ENCODE measurements at places on chromosomes 1 and 21.

- DNase-seq = no peak
These were observed 101.2 kb upstream of the SLC2A1 start for GRCh38 chr1:43059640-43060574.

- DNase-seq = no peak
These were observed 934.2 kb downstream of the TTLL7 start for GRCh38 chr1:83064589-83065242.

- DNase-seq = peak; percentile 56
These were observed 30.7 kb upstream of the TARBP1 start for GRCh38 chr1:234509457-234510328.

DNA sequence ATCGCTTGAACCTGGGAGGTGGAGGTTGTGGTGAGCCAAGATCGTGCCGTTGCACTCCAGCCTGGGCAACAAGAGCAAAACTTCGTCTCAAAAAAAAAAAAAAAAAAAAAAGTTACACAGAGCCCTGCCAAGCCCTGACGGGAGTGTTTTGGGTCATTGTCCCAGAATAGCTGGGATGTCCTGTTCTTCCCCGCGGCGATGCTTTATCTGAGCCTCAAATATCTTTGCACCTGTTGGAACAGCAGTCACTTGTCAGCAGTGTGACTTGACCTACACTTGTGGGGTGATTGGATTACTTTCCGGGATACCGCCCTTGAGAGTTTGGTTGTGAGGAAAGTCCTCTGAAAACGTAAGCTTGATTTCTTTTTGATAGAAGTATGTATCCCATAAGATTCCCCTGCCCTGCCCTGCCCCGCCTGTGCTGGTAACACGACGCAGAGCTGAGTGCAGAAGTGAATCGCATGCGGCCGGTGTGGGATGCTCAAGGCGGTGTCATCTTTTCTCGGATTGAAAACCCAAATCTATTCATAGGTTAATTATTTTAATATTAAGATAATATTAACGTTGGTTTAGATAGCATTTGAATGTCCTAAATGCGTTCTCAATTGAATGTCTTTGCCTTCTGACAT, 50.9 kb downstream of the PCNT start:
- DNase-seq = no peak

DNA sequence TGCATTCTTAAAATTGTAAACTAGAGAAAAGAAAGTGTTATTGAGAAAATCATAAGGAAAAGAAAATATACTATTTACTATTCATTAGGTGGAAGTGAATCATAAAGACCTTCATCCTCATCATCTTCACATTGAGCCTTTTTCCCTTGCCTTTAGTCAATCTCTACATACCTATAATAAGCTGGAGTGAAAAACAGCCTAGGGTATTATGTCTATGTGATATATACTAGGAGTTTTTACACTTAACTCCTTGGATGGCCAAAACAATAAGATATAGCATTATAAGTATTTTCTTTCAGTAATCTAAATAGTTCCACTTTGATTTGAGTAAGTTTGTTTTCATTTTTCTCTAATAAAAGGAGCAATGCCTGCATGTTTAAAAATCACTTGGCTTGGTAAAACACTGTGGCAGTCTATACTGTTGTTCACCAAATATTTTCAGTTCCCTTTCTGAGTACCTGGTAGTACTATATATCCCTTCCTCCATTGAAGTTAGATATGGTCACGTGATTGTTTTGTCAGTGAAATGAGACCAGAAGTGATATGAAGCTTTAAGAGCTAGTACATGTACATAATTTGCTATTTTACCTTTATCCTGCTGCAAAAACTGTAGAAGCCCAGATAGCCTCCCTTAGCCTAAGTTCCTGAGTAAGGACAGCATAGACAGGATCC, 78.3 kb downstream of the CLEC20A start:
- DNase-seq = no peak

GRCh38 chr1:42680921-42681683, 1.1 kb upstream of the YBX1 start:
- peak; percentile 32 for DNase-seq

GRCh38 chr1:222772996-222773379, 36.0 kb downstream of the FAM177B start:
- no peak for DNase-seq

- DNase-seq = peak; percentile 95
These were observed 7.0 kb upstream of the CTSE start for GRCh38 chr1:206030714-206031113.

DNA sequence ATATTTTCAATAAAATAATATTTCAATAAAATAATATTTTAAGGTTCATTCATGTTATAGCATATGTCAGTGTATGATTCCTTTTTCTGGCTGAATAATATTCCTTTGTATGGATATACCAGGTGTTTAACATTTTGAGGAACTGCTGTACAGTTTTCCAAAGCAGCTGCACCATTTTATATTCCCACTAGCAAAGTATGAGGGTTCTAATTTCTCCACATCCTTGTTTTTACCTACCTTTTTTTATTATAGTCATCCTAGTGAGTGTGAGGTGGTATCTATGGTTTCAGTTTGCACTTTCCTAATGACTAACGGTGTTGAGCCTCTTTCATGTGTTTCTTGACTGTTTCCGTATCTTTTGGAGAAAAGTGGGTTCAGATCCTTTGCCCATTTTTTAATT, 5.2 kb downstream of the DEGS1 start:
- DNase-seq = no peak

- peak; percentile 58 for DNase-seq
These were observed 105.6 kb upstream of the USH2A start for GRCh38 chr1:216528816-216529215.

GRCh38 chr1:233480198-233480597, 133.7 kb upstream of the KCNK1 start:
- DNase-seq = no peak

All from epithelial cell of esophagus (primary cell).